ENCODE measurements at places on chromosomes 4 and X. TPM values are rescaled to one million over a fixed set of nuclear protein-coding genes. Genes with fewer than 3 reads are reported as not detected.

Gene UTP14A
- 18.3 TPM for polyA plus RNA-seq

Gene CENPI
- polyA plus RNA-seq: 10.5 TPM

Gene WDR17
- polyA plus RNA-seq: 0.39 TPM

Gene PAGE2
- not detected for polyA plus RNA-seq

Gene PSMD10
- 65.3 TPM for polyA plus RNA-seq

Gene TCEAL7
- polyA plus RNA-seq: 0.08 TPM

Gene CYBB
- not detected for polyA plus RNA-seq

Gene ATG4A
- 19.3 TPM for polyA plus RNA-seq

Gene RBMX
- 138 TPM for polyA plus RNA-seq

- no peaks in the 10 kb centered on the region for H3K4me1 ChIP-seq
- no peak overlapping the region for H3K4me3 ChIP-seq
- DNase-seq: no peak
- no peaks in the 10 kb centered on the region for H3K36me3 ChIP-seq
- H3K27ac ChIP-seq: no peak overlapping the region
- no peaks in the 10 kb centered on the region for H3K27me3 ChIP-seq
These were observed 18.5 kb downstream of the EPHA5 start for GRCh38 chr4:65651751-65652150.

DNA sequence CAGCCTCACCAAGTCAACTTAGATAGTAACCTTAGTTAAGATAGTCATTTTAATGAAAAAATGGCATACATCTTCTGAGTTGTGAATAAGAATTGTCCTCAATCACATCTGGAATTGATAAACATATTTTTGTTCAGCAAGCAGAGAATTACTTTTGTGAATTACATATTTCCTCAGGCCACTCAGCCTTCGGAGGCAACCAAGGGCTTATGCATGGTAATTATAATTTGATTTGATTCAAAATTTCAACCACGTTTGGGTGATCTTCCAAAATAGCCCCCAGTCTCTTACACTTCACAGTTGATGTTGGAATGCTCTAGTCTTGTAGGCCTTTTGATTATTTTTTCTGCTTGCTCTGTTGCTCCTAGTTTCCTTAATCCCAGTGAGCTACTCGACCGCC lies 63.4 kb downstream of the GALNTL6 start:
- no peaks in the 10 kb centered on the region for H3K36me3 ChIP-seq
- no peaks in the 10 kb centered on the region for H3K27me3 ChIP-seq
- no peak overlapping the region for H3K27ac ChIP-seq
- no peak overlapping the region for H3K4me3 ChIP-seq
- H3K4me1 ChIP-seq: no peaks in the 10 kb centered on the region

DNA sequence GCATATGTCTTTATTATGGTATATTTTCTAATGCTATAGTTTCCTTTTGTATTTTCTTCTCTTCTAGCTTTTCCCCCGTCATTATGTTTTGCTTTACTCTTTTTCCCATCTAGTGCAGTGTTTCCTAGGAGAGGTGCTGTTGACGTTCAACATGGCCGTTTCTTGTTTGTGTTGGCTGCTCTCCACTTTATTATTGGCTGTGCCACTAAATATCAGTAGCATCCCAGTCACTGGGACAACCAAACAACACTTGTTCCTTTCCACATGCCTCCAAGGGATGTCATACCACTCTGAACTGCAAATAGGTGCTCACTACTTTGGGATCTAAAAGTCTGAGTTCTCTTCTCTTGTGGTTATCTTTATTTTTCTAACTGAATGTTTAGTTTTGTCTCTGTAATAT lies 26.5 kb downstream of the GBA3 start:
- no peaks in the 10 kb centered on the region for H3K27me3 ChIP-seq
- no peak overlapping the region for H3K27ac ChIP-seq
- H3K4me1 ChIP-seq: no peaks in the 10 kb centered on the region
- H3K4me3 ChIP-seq: no peak overlapping the region
- no peak for DNase-seq
- no peaks in the 10 kb centered on the region for H3K36me3 ChIP-seq

- no peak overlapping the region for H3K4me3 ChIP-seq
- no peaks in the 10 kb centered on the region for H3K27me3 ChIP-seq
- H3K27ac ChIP-seq: no peak overlapping the region
- no peaks in the 10 kb centered on the region for H3K36me3 ChIP-seq
- no peaks in the 10 kb centered on the region for H3K4me1 ChIP-seq
These were observed 25.9 kb upstream of the ING2 start for GRCh38 chr4:183478926-183479325.

GRCh38 chrX:120759685-120760084 lies 116.0 kb downstream of the CT47B1 start:
- H3K4me1 ChIP-seq: no peaks in the 10 kb centered on the region
- H3K27ac ChIP-seq: no peak overlapping the region
- H3K4me3 ChIP-seq: no peak overlapping the region
- no peak for DNase-seq
- H3K27me3 ChIP-seq: no peaks in the 10 kb centered on the region
- no peaks in the 10 kb centered on the region for H3K36me3 ChIP-seq

GRCh38 chrX:141180851-141181250 lies 3.9 kb upstream of the LDOC1 start:
- H3K4me3 ChIP-seq: no peak overlapping the region
- H3K27me3 ChIP-seq: no peaks in the 10 kb centered on the region
- H3K4me1 ChIP-seq: peaks cover 5% of the 10 kb centered on the region

DNA sequence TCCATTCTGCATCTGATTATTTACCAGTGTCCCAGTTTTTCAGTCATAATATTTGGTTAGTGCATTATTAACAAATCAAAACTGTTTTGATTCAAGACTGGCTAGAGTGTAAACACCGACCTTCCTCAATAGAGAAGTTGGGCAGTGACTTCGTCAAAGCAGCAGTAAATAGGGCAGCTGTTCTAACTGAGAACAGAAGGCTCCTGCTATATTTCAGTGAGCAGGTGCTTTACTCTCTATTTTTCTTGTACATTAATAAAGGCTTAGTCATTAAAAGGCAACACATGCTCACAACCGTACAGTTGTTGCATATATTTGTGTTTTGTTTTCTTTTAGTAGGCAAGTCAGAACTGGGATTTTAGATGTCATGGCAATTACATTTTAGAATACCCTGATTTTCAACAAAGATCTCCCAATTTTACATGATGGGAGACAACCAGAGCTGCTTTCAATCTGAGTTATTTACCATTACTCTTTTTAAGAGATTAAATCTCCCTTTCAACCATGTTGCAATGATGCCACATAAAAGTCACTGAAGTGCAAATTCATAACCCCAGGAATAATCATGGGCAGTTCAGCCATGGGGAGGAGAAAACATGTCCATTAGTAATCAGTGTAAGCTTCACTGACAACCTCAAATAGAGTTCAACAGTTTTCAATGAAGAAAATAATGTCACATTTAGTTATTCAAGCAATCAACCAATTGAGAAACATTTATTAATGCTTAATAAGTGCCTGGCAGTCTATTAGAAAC lies 233.3 kb downstream of the NDST4 start:
- DNase-seq: no peak
- H3K36me3 ChIP-seq: no peaks in the 10 kb centered on the region
- H3K27me3 ChIP-seq: no peaks in the 10 kb centered on the region
- H3K4me1 ChIP-seq: no peaks in the 10 kb centered on the region
- H3K27ac ChIP-seq: no peak overlapping the region

GRCh38 chr4:149638073-149638472 lies 177.6 kb downstream of the IQCM start:
- H3K27me3 ChIP-seq: no peaks in the 10 kb centered on the region
- no peaks in the 10 kb centered on the region for H3K36me3 ChIP-seq
- no peak for DNase-seq
- H3K27ac ChIP-seq: no peak overlapping the region
- H3K4me3 ChIP-seq: no peak overlapping the region

- H3K4me1 ChIP-seq: peaks cover 3% of the 10 kb centered on the region
- no peak overlapping the region for H3K27ac ChIP-seq
- no peaks in the 10 kb centered on the region for H3K27me3 ChIP-seq
- no peak for DNase-seq
These were observed 146.0 kb downstream of the TBL1X start for GRCh38 chrX:9610771-9611392.

GRCh38 chr4:183171484-183172267 lies 72.6 kb downstream of the WWC2 start:
- H3K36me3 ChIP-seq: no peaks in the 10 kb centered on the region
- H3K27me3 ChIP-seq: no peaks in the 10 kb centered on the region
- no peak for DNase-seq
- peaks cover 6% of the 10 kb centered on the region for H3K4me1 ChIP-seq
- no peak overlapping the region for H3K4me3 ChIP-seq

DNA sequence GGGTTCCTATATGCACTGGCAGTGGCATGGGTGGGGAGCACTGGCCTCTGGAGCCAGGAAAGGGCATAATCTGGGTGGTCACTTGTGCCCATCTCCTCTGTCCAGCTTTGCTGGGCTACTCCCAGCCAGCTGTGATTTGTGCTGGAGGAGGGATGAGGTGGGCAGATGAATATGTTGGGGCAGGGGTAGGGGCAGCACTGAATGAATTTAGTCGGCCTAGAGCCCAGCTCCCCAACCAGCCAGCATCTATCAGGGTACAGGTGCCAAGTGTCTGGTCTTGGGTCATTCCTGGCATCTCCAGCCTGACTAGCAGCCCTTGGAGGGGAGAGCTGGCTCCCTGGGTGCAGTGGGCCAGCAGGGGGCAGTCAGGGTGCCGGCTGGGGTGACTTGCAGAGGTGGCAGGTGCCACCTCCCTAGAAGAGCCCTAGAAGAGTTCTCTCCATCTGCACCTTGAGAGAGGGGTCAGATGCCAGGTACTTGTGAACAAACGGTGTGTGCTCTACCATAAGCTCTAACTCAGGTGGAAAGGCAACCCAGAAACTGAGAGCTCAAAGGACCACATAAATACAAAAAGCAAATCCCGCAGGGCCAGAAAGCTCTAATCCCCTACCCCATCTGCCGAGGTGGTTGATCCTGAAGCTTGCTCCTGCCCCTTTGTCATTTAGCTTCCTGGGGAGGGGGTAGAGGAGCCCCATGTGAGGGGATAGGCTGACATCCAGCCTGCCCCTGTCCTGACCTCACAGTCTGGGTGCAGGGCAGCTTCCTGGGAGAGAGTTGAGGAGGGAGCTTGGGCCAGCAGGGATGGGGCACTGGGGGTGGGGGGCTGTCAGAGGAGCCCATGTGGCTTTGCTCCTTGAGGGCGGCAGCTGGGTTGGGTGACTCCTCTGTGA lies 2.2 kb downstream of the SORCS2 start:
- peaks cover 5% of the 10 kb centered on the region for H3K4me1 ChIP-seq
- H3K27ac ChIP-seq: no peak overlapping the region
- H3K4me3 ChIP-seq: no peak overlapping the region
- DNase-seq: no peak
